RPMI8226 (cell line): ENCODE measurements at places on chromosomes 1 and 21.

DNA sequence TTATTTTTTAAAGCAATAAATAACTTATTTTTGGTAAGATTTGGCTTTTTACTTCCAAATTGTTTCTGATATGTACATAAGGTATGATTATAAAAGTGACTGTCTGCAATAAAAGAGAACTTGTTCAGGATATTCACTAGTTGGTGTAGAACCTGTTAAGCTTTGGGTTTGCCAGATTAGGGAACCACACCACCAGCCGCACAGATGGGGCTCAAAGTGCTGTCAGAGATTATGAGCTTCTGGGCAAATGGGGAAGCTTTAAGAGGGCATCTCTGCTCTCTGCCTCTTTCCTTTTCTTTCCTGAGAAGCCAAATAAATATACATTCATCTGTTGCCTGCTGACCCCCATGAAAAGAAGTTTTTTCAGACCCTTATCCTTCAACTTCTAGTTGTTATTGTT, 25.4 kb downstream of the IVNS1ABP start:
- no peak for DNase-seq

DNA sequence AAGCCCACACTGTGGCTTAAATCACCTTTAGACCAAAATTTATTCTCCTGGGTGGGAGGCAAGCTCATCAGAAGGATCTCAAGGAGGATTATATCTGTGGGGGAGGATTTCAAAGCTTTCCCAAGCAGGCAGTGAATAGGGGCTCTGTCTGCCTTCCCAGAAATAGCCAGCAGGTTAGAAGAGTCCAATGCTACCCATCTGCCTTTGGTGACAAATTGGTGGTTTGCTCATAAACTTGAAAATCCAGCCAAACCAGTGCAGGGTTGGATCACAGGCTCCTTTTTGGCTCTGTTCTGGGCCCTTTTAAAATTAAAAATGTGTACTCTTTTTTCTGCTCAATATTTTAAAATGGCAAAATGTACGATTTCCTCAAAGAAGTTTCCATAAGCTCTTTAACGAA, 118.9 kb upstream of the ZC3H11B start:
- no peak for DNase-seq

- no peak for DNase-seq
Measured at GRCh38 chr1:36208978-36209703, 15.1 kb upstream of the THRAP3 start.

- no peak for DNase-seq
Measured at GRCh38 chr1:172117800-172118199, 276.5 kb downstream of the DNM3 start.

DNA sequence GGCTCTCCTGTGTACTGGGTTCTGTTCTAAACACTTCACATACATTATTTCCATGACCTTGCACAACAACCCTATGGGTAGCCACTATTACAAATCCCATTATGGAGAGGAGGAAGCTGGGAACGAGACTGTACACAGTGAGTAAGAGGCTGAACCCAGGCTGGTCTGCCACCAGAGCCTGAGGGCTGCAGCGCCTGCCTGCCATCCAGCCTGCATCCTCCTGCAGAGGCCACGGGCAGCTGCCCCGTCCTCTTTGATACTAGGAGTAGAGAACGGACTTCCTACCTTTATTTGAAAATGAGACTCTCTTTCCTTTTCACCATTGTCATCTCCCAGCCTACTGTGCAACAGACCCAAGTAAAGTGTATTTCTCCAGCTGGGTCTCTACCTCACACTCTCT, 370.0 kb downstream of the HHAT start:
- DNase-seq, result no peak

GRCh38 chr1:17360272-17360956, 11.6 kb upstream of the PADI6 start:
- no peak for DNase-seq

GRCh38 chr1:239219679-239220078, 166.7 kb upstream of the CHRM3 start:
- no peak for DNase-seq

GRCh38 chr1:63780565-63780964, 6.7 kb downstream of the ROR1 start:
- DNase-seq, result no peak

- peak; percentile 93 for DNase-seq
Measured at GRCh38 chr1:153922076-153922971, 448 bp downstream of the GATAD2B start.

- DNase-seq, result no peak
Measured at GRCh38 chr1:21674957-21675356, 5.8 kb upstream of the RAP1GAP start.

DNA sequence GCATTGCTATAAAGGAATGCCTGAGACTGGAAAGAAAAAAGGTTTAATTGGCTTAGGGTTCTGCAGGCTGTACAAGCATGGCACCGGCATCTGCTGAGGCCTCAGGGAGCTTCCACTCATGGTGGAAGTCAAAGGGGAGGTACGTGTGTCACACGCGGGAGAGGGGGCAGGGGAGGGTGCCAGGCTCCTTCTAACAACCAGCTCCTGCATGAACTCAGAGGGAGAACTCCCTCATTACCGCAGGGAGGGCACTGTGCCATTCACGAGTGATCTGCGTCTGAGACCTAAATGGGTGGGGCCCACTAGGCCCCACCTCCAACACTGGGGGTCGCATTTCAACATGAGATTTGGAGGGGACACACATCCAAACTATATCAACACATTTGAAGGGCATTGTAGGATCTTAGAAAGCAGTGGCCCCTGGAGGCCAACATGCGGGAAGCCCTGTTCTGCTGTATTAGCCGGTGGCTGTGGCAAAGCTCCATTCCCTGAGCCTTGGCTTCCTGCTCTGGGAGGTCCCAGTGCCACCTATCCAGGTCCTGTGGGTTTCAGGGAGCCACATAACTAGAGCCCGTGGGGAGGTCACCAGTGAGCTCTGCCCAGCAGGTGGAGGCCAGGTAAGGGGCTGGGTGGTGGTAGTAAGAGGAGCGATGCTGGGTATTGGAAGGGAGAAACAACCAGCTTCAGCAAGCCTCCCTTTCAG, 10.0 kb downstream of the WNT3A start:
- DNase-seq, result no peak

DNA sequence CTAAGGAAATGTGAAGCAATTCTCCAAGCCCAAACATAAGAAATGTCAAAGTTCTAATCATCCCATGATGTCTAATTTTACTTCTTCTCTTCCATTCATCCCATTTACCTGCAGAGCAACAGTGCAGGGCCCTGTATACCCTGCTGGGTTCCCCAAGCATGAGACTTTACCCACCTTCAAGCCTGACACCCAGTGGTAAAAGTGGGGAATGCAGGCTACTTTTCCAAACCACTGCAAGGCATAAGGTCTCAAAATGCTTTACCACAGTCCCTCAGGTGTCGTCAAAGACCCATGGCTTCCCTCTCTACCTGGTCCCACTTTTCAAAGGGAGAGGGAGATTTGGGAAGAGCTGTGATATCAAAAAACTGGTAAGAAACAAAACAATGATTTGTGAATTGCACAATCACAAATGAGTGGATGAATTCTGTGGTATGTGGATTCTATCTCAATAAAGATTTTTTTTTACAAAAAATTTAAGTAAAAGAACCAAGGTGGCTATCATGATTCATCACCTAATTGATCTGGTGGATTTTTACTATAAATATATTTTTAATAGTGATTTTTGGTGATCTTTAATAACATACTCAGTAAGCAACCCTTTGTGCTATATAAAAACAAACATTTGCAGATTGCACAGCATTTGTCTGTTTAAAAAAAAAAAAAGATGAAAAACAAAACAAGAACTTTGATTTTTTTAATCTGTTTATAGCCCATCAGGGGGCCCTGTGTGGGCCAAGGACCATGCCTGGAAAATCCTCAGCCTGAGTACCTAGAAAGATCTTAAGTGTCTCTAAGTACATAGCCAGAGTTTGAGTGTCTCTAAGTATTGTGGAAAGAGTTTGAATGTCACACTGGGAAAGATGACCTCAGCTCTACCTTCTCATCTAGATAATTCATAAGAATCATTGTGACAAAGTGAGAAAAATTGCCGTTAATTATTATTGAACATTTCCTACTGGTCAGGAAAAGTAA, 73.1 kb upstream of the GJB5 start:
- DNase-seq, result peak; percentile 59

DNA sequence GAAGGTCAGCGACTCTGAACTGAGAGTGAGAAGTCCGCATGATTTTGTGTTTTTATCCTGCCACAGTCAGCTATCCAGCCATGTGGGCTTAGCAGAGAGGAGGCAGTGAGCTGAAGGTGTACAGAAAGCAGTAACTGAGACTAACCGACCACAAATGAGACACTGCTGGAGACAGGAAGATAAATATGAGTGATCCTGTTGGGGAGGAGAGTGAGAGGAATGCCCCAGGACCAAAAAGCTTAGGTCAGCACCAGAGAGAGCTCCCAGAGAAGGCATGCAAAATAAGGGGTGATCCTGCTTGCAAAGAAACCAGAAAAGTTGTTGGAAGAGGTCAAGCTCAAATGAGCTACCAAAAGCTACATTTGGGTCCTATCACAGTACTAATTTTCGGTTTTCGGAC, 63.7 kb downstream of the HLCS start:
- no peak for DNase-seq

DNA sequence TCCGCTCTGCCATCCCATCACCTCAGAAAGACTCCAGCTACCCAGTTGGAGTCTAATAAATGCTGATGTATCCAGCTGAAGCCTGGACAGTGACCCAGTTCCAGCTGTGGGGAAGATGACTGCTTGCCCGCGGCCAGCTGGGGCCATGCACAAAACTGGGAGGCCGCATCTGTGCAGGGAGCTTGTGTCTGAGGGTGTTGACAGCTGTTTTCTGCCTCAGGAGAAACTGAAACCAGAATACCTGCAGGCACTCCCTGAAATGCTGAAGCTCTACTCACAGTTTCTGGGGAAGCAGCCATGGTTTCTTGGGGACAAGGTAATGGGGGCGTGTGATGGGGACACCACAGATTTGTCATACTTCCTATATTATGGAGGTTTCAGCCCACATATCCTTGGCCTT, 3.2 kb downstream of the GSTM2 start:
- peak; percentile 54 for DNase-seq

DNA sequence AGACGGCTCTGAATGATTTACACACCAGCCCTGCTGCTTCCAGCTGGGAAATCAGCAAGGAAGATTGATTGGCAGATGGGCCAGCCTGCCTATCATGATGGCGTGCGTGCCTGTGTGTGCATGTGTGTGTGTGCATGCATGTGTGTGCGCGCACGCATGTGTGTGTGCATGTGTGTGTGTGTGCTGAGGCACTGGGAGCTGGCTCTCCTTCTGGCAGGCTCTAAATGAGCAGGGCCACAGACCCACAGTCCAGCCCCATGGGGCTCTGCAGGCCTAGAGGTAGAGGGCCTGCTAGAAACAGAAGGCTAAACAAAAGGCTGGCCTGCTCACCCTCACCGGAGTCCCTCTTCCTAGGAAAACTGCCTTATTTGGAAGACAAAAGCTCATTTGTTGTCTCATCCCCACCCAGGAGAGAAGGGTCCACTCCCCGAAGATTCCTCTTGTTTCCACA, 6.0 kb downstream of the KLHDC8A start:
- DNase-seq, result no peak

GRCh38 chr1:68085752-68086151, 35.3 kb upstream of the DIRAS3 start:
- no peak for DNase-seq

DNA sequence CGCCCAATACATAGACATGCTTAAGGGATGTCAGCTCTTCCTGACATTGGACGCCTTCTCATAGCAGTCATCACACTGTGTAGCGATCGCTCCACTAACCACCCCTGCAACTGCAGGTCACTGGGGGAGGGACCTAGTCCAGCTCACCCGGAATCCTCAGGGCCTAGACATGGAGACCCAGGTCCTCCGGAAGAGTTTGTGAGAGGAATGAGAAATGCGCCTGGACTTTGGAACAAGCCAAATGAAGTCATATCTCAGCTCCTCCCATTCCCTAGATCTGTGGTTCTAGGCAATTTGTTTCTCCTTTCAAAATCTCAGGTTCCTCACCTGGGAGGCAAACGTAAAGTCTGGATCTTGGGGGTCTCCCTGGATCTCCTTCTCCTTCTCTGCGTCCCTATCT, 253.3 kb downstream of the KAZN start:
- no peak for DNase-seq
